ENCODE measurements at places on chromosomes 3 and 15.

GRCh38 chr3:48414376-48415250 lies 15.3 kb downstream of the PLXNB1 start:
- DNase-seq: no peak

DNA sequence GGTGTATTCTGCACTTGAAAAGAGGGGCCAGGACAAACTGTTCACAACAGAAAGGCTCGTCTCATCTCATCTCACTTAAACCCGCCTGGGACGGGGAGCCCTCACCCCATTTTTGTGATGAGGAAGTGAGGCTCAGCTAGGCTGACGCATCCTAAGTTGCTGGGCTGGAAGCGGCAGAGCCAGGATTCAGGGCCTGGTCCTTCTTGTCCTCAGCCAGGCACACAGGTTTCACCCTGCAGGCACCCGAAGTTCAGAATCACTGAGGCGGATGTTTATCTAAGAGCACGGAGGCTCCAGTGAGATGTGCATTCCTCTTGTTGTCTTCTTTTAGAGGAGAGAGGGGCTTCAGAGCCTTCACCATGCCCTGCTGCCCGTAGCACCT lies 51.1 kb upstream of the PLXNA1 start:
- no peak for DNase-seq

- no peak for DNase-seq
Observed at GRCh38 chr3:153906366-153906765, 214.8 kb upstream of the ARHGEF26 start.

- DNase-seq: no peak
Observed at GRCh38 chr3:159816512-159816911, 172.1 kb upstream of the IL12A start.

- DNase-seq: no peak
Observed at GRCh38 chr3:196016485-196016884, 65.4 kb downstream of the TFRC start.

- no peak for DNase-seq
Observed at GRCh38 chr15:79299841-79300235, 11.1 kb upstream of the TMED3 start.

GRCh38 chr3:16841904-16842271 lies 42.9 kb upstream of the PLCL2 start:
- peak; percentile 29 for DNase-seq

DNA sequence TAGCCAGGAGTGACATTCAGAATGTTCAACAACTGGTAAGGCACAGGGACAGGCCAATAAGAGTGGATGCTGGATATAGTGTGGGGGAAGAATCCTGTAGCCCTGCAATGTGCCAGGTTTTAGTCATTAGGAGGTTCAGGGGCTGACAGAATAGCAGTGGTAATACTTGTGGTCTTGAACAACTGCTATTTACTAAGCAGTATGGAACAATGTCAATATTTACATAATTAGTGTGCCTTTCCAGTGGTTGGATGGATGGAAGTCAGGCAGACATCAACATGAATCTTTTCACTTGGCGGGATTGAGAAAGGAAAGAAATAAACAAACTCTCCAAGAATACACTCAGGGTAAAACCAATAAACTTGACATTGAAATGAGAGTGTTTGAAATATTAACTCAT lies 55.1 kb downstream of the OTOL1 start:
- DNase-seq: no peak

DNA sequence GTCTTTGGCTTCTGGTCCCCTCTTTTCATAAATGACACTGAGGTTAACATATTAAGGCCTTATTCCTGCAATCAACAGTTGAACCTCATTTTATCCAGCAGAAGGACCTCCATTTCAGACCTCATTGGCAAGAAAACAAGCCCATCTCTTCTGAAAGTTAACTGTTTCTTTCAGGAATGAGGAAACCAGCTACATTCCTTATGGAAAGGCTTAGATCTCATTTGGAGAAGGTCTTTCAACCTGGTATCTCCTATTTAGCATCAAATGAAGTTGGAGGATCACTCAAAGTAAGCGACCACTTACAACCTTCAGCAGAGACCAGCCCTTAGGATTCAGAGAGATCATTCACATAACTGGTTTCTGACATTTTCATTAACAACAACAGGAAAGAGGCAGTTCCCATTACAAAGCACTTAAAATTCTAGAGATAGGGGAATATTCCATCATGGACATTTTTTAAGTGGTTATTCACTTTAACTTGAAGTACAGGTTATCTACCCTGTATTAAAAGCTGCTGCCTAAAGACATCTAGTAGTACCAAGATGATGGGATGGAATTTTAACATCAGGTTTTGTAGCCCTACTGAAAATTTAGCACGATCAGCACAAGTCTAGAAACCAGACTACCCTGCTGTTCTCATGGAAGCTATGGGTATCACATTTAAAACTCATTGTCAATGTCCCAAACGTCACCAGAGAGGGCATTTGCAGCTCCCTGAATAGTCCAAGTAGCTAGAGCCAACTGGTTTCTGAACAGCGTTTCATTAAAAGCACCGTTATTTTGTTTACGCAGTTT lies 30.4 kb downstream of the TFRC start:
- no peak for DNase-seq

DNA sequence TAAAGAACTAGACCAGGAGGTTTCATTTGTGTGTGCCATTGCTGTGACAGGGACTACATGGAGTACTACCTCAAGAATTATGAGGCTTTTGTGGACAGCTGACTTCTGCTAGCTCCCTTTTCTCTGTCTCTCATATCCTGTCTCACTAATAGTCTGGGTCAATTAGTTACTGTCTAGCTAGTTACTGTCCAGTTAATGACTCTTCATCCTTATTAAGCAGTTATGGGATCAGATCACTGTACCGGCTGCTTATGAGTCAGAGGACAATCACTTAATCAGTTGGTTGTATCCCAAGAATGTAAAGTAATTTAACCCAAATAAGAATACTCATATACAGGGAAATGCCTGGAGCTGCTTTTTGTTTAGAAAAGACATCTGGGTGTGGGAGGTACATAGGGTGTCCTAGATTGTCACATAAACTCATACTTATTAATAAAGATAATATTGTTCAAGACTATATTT lies 158.0 kb downstream of the CDIN1 start:
- no peak for DNase-seq

DNA sequence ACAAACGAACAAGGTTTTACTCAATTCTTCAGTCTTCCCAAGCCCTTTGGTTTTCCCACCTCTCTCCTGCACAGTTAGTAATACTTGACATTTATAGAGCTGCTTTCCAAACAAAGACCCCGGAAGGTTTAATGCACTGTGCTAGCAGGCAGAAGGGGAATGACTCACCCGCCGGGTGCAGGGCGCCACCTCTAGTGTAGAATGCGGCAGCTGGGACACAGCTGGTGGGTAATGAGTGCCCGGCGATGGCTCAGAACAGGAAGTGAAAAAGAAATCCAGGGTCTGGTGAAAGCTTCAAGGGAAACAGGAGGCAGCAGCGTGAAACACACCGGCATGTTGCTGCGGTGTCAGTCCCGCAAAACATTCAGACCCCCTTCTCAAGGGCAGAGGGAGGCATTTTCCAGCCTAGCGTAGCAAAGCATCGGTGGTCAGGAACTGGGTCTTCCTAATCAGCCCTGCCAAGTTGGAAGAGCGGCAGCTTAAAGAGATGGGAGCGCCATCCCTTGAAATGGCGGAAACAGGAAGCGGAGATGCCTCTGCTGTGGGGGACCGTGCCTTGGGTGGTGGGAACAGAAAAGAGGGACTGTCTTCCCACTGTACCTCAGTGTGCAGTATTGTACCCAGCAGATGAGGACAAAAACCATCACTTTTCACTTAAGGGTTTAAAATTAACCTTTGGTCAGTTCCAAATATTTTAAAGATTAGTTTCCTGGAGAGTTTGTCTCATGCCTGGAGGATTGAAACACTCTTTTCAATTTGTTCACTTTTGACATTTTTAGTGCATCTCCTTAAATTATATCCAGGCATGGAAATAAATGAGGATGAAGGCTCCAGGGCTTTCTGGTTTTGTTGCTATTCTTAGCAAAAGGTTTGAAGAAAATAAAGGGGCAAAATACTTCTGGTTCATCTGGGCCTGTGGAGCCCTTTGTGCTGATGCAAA lies 160.7 kb upstream of the MCTP2 start:
- DNase-seq: no peak

GRCh38 chr3:168807448-168807847 lies 711.7 kb upstream of the GOLIM4 start:
- DNase-seq: no peak

DNA sequence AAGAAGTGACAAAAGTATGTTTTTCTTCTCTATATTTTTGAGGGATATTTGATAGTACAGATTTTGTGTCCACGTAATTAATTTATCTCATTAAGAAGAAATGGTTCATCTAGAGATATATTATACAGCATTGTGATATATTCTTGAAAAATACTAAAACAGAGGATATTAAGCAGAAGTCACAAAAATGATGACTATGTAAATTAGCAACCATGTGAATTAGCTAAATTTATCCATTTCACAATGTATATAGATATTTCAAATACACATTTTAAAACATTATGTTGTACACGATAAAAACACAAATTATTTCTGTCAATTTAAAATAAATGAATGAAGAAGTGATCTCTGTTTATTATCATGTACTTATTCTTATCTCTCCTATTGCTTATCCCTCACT lies 989.5 kb downstream of the TUSC7 start:
- no peak for DNase-seq

DNA sequence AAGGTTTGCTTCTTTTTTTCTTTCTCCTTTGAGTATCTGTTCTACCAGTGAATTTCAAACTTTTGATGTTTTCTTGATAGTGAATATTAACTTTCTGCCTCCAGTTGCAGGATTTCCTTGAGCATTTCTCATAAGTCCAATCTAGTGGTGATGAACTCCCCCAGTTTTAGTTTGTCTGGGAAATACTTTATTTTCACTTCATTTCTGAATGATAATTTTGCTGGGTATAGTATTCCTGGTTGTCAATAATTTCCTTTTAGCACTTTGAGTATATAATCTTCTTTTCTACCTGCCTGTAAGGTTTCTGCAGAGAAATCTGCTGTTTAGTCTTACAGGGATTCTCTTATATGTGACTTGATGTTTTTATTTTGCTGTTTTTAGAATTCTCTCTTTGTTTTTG lies 21.0 kb downstream of the TPRG1 start:
- DNase-seq: no peak

DNA sequence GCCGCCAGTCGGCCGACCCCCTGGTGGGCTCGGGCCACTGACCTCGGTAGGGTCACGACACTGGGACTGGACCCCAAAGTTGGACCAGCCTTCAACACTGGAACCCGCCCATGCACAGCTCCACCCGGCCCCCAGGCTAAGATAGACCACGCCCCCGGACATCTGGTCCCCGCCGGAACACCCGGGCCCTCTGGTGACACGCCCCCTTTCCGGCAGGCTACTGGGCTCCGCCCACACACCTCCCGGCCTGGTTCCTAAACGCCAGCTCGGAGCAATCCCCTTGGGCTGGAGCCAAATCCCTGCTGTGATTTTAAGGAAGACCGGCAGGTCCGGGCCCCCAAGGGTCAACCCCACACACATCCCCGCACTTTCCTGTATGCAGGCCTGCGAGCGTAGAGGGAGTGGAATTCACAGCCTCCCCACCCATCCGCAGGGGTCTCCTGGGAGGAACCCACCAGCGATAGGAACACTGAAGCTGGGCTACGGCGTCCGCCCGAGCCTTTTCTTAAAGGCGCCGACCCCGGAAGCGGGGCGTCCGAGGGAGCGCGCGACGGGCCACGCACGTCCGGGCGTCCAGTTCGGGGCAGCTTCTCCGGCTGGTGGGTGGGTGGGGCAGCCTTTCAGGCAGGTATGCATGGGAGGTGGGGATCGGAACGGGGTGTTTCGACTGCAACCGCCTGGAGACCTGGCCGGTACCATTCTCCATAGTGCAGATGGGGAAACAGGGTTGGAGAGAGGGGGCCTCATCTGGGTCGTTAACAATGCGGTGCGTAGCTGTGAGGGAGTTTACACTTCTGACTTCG lies at the start of gene HEMK1:
HEMK1 (plus strand) TSS at position 576 of the 803 bp plus-strand sequence. CDS start 1,583 bp downstream, outside the sequence.
- DNase-seq: peak; percentile 82

- no peak for DNase-seq
Observed at GRCh38 chr3:151282921-151283320, 4.6 kb upstream of the P2RY14 start.

DNA sequence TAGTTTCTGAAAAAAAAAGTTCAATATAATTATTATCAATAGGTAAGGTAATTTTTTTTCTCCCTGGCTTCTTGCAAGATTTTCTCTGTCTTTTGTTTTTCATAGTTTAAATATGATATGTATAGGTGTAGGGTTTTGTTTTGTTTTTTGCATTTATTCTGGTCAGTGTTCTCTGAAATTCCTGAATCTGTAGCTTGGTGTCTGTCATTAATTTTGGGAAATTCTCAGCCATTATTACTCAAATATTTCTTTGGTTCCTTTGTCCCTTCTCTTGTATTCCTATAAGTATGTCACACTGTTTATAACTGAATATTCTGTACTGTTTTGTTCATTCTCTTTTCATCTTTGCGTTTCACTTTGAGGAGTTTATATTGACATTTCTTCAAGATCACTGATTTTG lies 22.1 kb downstream of the IQCH start:
- no peak for DNase-seq

- DNase-seq: no peak
Observed at GRCh38 chr3:153614563-153614962, 452.5 kb downstream of the RAP2B start.

GRCh38 chr3:103787879-103788278 lies 1353.1 kb downstream of the ZPLD1 start:
- DNase-seq: no peak
